ENCODE measurements at places on chromosomes 3 and 15.

- DNase-seq, result no peak
Measured at GRCh38 chr15:72474912-72475628, 940 bp downstream of the ARIH1 start.

DNA sequence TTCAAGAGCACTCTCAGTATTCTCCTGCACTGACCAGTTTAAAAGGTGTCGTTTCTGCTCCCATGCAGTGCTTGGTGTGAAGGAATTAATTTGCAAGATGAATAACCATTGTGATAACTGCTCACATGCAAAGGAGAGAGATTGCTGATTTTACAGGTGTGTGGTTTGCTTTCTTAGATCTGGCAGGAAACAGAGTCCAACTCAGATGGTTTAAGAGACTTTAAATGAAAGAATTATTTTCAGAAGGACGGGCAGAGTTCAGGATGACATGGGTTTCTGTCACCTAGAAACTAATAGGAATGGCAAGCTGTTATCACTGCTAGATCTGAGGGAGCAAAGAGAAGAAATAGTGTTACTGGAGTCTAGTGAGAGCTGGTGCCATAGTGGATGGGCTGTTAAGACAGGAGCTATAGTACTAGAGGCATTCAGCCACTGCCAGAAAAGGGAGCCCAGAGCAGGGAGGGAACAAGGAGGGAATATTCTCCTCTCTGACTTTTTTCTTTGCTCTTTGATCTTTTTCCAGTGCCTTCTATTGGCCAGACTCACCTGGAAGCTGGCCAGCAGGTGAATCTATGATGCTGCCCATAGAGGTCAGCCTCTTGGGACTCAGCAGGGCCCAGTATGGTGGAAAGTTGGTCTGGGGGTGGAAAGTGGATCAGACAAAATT, 14.9 kb downstream of the ATXN7 start:
- no peak for DNase-seq

- DNase-seq, result no peak
Measured at GRCh38 chr3:47156396-47156795, 7.5 kb downstream of the SETD2 start.

DNA sequence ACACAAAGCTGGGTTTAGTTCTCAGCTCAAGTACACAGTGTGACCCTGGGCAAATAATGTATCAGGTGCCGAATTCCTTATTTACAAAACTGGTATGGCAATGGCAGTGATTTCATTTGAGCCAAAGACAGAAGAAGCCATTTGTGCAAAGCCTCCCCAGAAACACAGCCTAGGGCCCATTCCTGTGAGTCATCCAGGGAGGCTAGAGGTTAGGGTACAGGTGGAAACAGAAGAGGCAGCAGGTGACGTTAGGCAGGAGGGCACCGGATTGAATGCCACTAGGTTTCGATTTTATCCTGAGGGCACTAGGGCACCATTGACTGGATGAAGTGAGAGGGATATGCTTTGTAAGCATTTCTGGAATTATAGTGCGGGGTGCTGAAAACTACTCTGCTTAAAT, 766.9 kb upstream of the NR2F2 start:
- no peak for DNase-seq

DNA sequence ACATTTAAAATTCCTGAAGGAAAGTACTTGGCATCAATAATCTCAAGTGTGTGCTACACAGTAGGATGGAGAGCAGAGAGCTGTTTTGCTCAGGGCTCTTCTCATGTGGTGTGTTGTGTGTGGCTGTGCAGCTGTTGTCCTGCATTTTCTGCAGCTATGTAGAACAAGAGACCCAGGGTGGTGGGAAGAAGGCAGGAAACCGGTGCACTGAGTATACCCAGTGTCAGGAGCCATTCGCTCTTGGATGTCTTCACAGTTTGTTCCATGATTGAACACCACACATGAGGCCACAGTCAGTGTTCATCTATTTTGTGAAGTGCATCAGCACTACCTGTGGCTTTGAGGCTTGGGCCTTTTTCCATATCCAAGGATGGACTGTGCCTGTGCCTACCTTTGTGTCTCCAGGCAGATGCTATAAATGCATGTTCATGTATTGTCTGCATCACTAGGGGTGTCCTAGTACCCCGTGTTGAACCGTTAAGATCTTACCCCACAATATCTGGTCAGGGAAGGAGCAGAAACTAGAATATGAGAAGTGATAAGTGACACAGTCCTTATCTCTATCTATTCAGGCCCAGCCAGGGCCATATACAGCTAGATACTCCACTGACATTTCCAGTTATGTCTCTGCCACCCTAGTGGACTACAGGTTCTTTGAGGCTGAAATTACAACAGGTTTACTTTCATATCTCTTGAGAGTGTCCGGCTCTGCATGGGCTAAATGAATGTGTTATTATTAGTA, 194.3 kb downstream of the NR2F2 start:
- DNase-seq, result no peak

DNA sequence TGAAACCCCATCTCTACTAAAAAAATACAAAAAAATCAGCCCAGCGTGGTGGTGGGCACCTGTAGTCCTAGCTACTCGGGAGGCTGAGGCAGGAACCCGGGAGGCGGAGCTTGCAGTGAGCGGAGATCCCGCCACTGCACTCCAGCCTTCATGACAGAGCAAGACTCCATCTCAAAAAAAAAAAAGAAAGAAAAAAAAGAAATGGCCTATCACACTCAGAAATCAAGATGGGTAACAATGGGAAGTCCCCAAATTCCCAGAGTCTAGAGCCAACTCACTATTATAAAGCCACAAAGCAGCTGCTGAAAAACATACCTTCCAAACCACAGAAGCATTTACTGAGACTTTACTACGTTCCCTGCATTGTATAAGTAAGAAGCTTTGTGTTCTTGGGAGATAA, 7.5 kb downstream of the HDGFL3 start:
- DNase-seq, result no peak

DNA sequence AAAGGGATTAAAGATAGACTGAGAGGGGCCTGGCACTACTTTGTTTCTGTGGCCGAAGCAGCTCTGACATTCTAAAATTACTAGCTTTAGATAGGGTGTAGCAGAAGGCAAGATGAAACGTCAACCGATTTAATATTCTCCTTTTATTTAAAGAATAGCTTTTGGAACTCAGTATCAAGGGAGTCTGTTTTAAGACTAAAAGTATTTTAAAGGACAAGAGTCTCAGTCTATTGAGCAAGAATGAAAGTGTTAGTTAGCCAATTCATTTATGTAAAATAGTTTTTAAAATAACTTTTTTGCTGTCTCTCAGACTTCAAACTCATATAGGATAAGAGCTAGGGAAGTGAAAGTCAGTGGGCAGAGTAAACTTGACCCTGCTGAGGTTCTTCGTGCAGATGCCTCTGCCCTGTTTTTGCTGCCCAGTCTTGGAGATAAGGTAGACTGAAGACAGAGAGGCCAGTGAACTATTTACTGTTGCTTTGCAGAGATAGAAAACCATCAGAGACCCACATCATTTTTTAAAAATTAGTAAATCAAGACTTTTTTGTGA, 1090.9 kb downstream of the ROBO2 start:
- no peak for DNase-seq

DNA sequence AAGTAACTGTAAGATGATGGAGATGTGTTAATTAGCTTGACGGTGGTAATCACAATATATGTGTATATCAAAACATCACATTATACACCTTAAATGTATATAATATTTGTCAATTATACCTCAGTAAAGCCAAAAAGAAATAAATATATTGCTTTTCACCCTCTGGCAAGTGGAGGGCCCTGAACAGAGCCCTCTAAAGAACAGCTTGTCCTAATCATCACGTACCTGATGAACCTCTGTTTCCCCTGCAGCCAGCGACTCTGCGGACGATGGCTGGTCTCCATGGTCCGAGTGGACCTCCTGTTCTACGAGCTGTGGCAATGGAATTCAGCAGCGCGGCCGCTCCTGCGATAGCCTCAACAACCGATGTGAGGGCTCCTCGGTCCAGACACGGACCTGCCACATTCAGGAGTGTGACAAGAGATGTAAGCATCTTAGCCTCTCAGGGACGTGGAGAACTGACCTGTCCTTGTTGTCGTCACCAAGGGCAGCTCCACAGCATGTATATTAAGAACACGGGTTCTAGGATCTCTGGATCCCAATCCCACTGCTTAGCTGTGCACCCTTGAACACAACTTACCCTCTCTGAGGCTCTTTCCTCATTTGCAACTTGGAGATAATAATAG, 6.3 kb downstream of the THBS1 start:
- no peak for DNase-seq

DNA sequence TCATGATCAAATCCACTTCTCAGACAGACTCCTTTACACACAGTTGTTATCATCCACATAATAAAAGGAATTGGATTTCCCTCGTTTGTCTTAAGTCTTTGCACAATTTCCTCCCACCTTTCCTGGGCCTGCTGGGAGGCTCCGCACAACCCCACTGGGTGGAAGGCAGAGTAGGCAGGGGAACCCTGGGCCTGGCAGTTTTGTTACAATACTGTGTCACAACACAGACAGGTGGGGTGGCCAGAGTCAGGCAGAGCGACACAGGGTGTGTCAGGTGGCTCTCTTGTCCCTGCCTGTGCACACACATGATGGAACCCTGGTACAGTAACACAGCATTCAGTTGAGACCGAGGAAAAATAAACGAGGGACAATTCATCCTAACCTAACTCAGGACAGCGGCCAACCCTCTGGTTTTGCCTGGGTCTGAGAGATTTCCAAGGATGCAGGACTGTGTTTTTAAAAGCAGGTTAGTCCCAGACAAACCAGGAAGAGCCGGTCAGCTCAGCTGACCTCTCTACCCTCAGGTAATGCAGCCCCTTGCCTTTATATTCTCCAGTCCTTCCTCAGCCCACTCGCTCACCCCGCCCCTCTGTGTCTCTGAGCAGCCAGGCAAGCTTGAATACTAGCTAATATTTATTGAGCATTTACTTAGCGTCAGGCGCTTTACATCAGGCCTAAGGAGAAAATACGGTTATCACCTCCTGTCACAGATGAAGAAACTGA, 8.8 kb upstream of the FAM174B start:
- no peak for DNase-seq
